Activated CD8-positive, alpha-beta memory T cell treated with anti-CD3 and anti-CD28 coated beads for 48 hours (primary cell): ENCODE measurements at places on chromosomes 6 and 20.

DNA sequence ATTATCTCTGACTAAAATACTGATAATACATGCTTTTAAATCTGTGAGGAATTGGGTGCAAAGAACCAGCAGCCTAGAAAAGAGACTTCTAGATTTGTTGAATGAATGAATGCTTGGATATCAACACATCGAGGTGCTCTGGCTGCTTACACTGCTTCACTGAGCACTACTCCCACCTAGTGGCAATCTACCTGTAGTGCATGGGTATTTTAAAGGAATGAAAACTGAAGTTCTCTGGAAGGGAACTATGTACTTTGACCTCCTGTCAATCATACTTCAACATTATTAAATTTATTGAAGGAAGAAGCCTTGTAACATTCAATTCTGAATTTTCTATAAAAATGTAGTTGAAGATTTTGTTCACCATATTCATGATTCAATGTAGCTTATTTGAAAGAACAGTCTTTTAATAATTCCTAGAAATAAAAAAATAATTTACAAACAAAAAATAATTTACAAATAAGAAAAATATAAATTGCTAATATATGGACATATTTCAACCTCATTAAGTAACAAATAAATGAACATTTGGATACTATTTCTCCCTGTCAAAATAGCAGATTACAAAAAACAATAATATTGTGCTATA is 111.2 kb upstream of the MMS22L start:
- no peak for DNase-seq

- no peak for DNase-seq
These were observed 12.1 kb upstream of the UBE2J1 start for GRCh38 chr6:89364586-89364985.

- DNase-seq: no peak
These were observed 30.4 kb downstream of the PSMB1 start for GRCh38 chr6:170522565-170523183.

DNA sequence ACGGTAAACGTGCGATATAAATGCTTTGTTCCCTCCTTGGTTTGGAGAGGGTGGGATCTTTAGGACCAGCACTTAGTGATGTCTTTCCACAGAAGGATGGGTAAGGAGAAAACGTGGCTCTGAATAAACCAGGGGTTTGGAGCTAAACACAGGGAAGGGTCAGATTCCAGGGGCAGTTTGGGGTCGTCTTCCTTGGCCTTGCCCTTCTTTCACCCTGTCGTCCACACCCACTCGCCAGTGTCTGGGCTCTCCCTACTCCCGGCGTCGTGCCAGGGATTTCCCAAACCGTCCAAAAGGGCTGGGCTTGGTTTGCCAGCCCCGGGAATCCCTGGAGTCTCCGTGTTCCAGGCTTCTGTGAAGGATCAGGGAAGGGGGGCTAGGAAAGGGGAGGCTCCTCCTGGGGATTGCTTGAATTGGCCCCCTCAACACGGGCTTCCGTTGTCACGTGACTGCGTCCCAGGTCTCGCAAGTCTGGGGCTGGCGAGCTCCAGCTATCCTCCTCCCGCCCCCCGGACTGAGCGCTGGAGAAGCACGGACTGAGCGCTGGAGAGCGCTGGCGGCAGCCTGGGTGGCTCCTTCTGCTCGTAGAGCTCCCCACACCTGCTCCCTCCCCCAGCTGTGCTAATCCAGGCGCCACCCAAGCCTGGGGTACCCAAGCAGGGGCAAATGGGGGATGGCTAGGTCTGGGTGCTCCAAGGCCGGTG is 9.4 kb upstream of the ARMC12 start:
- DNase-seq: no peak

DNA sequence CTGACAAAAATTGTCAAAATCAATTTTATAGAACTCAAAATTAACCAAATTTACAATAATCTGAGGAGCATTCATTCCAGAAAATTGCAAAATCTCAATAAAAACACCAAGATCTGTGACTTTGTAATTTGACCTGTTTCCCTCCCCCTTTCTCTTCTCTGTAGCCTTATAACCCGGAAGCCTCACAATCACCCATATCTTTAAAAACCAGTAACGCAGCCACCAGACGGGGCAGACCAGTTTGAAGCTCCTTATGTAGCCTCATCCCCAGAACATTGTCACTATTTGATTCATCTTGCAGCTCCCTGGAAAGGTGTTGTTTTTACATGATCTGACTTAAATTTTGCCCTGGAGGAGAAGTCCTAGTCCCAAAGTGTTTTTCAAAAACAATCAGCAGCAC is 27.5 kb upstream of the TGM6 start:
- DNase-seq: no peak

- no peak for DNase-seq
These were observed 71.4 kb upstream of the MYLIP start for GRCh38 chr6:16057446-16057845.

- no peak for DNase-seq
These were observed at the start of gene HSPA12B for GRCh38 chr20:3732327-3733118. HSPA12B (plus strand) TSS chr20:3732685; CDS start chr20:3738675, 5,990 bp downstream.

DNA sequence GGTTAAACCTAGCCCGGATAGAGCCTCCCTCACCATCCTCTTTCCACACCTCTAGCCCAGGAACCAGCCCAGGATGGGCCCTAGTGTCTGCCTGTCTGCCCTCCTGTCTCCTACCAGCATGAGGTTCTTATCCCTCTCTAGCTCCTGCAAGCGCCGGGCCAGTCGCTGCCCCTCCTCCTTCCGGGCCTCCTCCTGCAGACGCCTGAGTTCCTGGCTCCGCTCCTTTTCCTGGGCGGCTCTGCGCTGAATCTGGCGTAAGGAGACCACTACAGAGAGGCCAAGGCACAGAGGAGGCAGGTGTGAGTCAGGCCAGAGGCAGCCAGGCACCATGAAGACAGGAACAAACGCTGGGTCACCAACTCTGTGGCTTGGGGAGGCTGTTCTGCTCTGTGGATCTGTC is 4.3 kb upstream of the PSORS1C2 start:
- no peak for DNase-seq

GRCh38 chr6:41965429-41966213 is 24.0 kb upstream of the CCND3 start:
- DNase-seq: no peak

DNA sequence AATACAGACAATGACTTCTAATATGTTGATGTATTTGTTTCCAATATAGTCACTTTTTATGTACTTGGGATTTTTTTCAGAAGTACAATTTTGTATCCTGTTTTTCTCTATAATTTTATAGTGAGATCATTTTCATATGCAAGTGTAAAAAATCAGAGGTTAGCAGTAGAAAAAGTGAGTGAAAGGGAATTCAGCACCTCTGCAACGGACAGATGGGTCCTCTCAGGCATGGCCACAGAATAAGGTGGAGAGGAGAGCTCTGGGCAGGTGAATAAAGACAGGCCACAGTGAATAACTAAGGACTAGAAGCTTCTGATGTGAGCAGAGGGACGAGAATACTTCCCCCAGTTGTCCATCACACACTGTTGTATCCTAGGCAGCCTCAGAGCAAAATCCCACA is 210.1 kb upstream of the CNR1 start:
- no peak for DNase-seq

DNA sequence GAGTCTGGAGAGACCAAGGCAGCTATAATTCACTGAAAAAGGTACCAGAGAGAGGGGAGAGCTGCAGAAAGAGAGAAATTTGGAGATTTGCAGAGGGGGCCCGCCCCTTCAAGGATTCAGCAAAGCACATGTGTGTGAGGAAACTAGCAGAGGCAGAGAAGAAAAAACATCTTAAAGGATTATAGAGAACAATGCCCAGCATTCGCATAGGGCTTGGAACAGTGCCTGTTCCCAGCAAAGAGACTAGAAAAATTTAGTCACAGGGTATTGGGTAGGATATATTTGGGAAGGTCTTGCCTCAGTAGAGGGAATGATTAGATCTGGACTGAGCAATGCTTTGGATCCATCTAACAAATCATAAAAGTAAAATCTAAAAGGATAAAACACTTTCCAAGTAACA is 44.0 kb downstream of the SRPK1 start:
- no peak for DNase-seq

- no peak for DNase-seq
These were observed 65.0 kb upstream of the EEF1A1 start for GRCh38 chr6:73585566-73586415.

DNA sequence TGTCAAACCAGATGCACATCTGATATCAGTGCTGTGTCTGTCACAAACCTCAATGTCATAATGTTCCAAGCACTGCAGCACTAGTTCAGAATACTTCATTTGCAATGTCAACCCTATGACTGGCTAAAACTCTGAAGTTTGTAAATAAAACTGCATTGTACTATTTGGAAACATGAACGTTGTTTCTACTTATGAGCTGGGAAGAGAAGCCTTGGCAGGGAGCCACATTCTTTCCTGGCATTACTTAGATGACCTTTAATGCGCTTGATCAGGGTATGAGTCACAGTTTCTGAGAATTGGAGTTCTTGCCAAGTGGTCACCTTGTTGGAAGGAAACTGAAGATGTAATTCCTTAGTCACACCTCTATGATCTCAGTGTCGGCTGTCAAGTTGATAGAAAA is 664.8 kb upstream of the MMS22L start:
- no peak for DNase-seq

GRCh38 chr20:15547119-15547518 is 1026.1 kb downstream of the KIF16B start:
- DNase-seq: no peak

GRCh38 chr6:170114956-170115855 is 175.7 kb downstream of the DLL1 start:
- DNase-seq: no peak

DNA sequence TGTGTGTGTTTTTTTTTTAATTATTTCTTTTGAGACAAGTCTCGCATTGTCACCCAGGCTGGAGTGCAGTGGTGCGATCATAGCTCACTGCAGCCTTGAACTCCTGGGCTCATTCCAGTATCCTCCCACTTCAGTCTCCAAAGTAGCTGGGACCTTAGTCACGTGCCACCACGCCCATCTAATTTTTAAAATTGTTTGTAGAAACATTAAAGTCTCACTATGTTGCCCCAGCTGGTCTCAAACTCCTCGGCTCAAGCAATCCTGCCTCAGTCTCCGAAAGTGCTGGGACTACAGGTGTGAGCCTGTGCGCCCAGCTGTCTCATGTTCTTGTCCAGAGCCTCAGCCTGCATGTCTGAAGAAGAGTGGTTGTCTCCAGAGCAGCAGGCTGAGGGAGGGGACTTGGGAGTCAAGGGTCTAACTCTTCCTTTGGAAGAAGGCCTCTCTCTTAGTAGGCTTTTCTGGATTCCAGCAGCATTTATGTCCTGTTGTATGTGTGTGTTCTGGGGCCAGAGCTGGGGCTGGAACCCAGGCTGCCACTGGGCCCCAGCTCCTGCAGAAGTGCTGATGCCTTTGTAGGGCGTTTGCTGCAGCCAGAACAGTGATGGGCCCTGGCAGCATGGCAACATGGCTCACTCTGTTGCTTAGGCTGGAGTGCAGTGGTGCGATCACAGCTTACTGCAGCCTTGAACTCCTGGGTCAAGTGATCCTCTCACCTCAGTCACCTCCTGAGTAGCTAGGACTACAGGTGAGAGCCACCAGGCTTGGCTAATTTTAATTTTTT is 5.4 kb downstream of the DNMT3B start:
- DNase-seq: no peak

GRCh38 chr6:5481033-5481432 is 219.7 kb downstream of the FARS2 start:
- no peak for DNase-seq

DNA sequence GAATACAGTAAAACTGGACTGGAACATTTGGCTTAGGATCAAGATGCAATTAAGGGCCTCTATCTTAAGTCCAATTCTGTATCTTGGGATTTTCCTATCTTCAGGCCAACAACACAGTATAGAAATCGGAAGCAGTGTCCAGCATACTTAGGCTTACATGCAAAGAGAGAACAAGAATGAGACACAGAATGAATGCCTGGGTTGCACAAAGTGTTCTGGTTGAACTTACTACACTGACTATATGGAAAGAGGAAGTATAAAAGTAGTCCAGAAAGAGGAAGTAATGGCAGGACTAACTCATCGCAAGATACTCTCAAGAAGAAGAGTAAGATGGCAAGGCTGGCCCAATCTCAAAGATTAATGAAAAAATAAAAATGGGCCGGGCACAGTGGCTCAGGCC is 87.6 kb downstream of the BTBD9 start:
- no peak for DNase-seq

GRCh38 chr6:165047952-165048351 is 261.5 kb downstream of the C6orf118 start:
- DNase-seq: no peak

DNA sequence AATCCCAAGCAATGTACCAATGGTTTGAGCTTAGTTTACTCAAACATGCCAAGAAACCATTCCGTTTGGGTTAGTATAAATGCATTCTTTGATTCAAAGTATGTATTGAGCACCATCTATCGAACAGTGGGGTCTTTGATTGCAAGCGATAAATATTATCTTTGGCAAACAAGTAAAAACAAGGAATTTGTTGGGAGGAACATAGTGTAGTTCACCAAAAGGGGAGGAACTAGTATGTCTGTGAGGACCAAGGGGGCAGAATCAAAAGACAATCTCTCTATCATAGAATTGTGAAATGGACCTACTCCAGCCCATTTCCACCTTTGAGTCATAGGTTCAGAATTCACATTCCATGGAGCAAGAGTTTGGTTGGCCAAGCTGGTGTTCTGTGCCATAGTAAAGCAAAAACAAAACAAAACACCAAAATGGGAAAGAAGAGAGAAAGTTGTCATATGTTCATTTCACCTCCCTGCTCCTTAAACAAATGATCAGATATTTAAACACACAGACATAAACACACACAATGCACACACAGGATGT is 266.0 kb downstream of the TSHZ2 start:
- DNase-seq: no peak

- DNase-seq: no peak
These were observed 2.6 kb downstream of the NFKBIE start for GRCh38 chr6:44262467-44263353.

DNA sequence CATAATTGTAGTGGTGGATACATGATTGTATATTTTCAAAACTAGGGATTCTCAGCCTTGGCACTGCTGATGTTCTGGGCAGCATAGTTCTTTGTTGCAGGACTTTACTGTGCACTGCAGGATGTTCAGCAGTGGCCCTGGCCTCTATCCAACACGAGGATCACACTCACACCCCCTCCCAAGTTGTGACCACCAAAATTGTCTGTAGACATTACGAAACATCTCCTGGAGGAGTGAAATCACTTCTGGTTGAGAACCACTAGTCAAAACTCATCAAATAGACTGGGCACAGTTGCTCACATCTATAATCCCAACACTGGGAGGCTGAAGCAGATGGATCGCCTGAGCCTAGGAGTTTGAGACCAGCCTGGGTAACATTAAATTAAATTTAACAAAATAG is 123.1 kb upstream of the CDYL start:
- no peak for DNase-seq

GRCh38 chr20:56454754-56455153 is 13.7 kb upstream of the RTF2 start:
- no peak for DNase-seq

- no peak for DNase-seq
These were observed 76.8 kb downstream of the NCOA7 start for GRCh38 chr6:125867483-125867942.

GRCh38 chr6:73858376-73858775 is 162.4 kb downstream of the CD109 start:
- no peak for DNase-seq

DNA sequence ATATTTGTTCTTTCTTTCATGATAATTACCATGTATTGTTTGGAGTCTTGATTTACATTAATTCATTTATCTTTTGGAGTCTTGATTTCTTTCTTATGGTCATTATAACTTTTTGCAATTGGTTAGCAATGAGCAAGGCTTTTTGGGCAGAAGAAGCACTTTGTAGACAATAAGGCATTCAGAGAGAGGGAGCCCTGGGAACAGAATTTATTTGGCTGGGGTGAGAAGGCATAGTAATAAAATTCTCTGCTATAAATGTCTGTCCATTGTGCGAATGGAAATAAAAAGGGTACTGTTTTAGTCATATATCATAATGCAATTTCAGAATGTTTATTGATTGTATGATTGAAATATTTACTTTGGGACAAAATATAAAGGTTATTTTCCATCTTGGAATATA is 147.0 kb downstream of the SLC35F1 start:
- DNase-seq: no peak
